Prostate gland (tissue), 2 donors: ENCODE measurements at places on chromosomes 4 and X. TPM values are rescaled to one million over a fixed set of nuclear protein-coding genes. Genes with fewer than 3 reads are reported as not detected.

DNA sequence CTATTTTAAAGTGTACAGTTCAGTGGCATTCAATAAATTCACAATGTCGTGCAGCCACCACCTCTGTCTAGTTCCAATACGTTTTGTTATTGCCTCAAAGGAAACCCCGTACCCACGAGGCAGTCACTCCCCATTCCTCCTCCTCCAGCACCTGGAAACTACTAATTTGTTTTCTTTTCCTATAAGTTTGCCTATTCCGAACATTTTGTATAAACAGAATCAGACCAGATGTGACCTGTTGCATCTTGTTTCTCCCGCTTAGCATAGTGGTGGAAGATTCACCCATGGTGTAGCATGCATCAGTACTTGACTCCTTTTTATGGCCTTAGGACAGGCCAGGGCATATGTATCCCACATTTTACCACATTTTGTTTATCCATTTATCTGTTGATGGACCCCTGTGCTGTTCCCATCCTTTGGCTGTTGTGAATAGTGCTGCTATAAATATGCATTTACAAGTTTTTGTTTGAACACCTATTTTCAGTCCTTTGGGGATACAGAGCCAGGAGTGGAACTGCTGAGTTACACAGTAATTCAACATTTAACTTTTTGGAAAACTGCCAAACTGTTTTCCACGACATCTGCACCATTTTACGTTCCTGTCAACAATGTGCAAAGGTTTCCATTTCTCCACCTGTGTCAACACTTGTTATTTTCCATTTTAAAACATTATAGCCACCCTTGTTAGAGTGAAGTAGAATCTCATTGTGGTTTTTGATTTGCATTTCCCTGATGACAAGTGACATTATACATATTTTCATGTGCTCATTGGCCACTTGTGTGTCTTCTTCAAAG lies 57.8 kb upstream of the STX18 start:
- H3K4me3 ChIP-seq: no peak overlapping the region
- DNase-seq: no peak
- H3K4me1 ChIP-seq: no peaks in the 10 kb centered on the region
- no peaks in the 10 kb centered on the region for H3K27me3 ChIP-seq
- H3K36me3 ChIP-seq: no peaks in the 10 kb centered on the region

DNA sequence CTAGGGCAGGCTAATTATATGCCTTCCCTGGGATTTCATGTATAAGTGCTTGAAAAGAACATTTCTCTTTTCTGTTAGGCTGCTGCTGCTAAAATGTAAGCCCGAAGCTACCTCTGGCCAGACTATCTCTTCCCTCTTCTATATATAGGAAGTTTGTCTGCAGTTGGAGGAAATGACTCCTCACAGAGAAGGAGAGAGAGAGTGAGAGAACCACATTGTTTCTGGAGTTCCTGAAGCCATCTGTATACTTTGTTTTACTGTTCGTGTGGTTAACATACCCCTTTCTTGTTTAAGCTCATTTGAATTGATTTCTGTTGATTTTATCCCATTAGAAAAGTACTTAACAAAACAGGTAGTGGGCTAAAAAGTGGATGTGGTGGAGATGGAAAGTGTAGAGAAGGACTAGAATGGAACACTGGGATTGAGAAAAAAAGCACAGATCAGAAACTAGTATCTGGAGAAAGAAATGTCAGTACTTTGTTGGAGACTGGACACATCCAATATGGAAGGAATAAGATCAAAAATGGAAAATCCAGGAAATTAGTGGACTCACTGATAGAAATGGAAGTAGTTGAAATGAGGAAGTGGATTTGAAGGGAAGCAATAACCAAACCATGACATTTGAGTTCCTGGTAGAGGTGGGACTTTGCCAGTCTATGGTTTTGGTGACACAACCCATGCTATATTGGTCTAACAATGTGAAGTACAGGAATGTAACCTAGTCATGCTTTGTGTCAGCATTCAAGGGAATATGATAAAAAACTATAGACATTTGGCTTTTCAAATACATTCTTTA lies 112.6 kb downstream of the TMA16 start:
- no peaks in the 10 kb centered on the region for H3K4me1 ChIP-seq
- H3K27me3 ChIP-seq: no peaks in the 10 kb centered on the region
- H3K36me3 ChIP-seq: no peaks in the 10 kb centered on the region
- no peak for DNase-seq
- no peak overlapping the region for H3K27ac ChIP-seq

The MAGEA9B gene
- total RNA-seq: not detected

The DMP1 gene
- not detected for total RNA-seq
